ENCODE measurements at places on chromosomes 6 and 20.
A peak's percentile ranks its signal among the peaks of the same experiment; 100 is the strongest.

GRCh38 chr6:39791850-39792539 is at the start of gene DAAM2:
DAAM2 (plus strand) TSS chr6:39792376; CDS start chr6:39856303, 63,927 bp downstream.
- DNase-seq, result peak; percentile 94

- DNase-seq, result no peak
These were observed 26.0 kb upstream of the SCRT2 start for GRCh38 chr20:701401-702129.

- DNase-seq, result peak; percentile 54
These were observed 336 bp upstream of the LY6G5C start for GRCh38 chr6:31681135-31681671.

DNA sequence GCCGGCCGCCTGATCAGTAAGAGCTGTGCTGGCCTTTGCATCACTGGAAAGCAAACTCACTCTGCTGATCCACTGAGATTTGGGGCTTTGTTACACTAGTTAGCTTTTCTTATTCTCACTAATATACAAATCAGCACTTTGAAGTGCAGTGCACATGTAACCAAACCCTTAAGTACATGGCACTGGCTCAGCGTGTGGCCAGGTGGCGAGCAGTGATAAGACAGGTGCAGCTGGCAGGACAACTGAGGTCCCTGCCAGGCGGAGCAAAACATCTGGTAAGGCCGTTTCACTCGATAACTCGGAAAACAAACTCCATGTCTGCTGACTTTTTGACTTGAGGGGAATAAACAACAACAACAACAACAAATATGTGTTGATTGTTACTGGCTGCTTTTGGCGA is 11.0 kb downstream of the GFRA4 start:
- no peak for DNase-seq

GRCh38 chr6:167422934-167423333 is 98.0 kb downstream of the TTLL2 start:
- DNase-seq, result no peak

DNA sequence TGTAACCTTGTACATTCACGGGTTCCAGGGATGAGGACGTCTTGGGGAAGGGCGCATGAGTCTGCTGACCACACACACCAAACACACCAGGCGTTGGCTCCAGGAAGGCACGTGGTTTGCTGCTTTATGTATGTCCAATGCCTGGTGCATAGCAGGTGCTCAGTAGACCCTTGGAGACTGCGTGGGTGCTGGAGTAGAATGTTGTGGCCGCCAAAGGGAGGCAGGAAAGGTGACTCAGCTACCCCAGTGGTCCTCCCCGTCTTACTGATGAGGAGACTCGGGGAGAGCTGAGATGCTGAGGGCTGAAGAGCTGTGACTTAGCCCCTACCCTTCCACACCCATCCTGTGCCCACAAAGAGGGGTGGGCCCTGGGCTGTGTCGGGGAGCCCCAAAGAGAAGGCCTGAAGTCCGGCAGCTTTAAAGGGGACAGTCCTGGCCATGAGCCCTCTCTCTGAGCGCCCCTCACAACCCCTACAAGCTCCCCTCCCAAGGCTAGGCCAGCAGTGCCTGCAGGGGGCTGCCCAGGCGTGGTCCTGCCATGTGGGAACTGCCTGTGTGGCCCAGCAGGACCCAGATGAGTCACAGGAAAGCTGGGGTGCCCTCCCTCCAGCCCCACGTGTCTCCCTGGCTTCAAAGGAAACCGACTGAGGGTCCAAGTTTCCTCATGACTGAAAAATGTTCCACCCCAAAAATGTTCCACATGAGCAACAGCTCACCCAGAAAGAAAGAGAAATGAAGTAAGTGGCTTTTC is 28.0 kb upstream of the PTGIS start:
- DNase-seq, result no peak

DNA sequence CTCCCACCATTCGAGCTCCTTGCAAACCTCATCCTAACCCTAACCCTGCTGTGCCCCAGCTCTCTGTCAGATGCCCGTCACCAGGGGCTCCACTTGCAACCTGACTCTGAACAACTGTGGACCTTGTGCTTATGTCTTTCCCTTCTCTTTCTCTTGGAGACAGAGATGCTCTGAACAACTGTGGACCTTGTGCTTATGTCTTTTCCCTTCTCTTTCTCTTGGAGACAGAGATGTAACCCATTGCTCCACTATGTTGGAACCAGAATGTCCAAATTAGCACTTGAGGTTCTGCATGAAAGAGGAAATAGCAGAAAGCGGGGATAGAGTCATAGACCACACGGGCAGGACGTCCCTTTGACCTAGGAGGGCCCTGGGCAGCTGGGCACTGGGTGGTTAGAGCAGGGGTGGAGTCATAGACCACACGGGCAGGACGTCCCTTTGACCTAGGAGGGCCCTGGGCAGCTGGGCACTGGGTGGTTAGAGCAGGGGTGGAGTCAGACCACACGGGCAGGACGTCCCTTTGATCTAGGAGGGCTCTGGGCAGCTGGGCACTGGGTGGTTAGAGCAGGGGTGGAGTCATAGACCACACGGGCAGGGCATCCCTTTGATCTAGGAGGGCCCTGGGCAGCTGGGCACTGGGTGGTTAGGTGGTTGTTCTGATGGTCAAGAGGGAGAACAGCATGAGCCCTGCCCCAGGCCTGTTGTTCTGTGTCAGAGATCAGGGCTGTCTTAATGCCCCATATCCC is 22.2 kb downstream of the PCMTD2 start:
- DNase-seq, result no peak

- no peak for DNase-seq
These were observed 105.8 kb downstream of the JAG1 start for GRCh38 chr20:10568032-10568431.

- no peak for DNase-seq
These were observed 96.2 kb upstream of the MAP7 start for GRCh38 chr6:136646377-136646776.

DNA sequence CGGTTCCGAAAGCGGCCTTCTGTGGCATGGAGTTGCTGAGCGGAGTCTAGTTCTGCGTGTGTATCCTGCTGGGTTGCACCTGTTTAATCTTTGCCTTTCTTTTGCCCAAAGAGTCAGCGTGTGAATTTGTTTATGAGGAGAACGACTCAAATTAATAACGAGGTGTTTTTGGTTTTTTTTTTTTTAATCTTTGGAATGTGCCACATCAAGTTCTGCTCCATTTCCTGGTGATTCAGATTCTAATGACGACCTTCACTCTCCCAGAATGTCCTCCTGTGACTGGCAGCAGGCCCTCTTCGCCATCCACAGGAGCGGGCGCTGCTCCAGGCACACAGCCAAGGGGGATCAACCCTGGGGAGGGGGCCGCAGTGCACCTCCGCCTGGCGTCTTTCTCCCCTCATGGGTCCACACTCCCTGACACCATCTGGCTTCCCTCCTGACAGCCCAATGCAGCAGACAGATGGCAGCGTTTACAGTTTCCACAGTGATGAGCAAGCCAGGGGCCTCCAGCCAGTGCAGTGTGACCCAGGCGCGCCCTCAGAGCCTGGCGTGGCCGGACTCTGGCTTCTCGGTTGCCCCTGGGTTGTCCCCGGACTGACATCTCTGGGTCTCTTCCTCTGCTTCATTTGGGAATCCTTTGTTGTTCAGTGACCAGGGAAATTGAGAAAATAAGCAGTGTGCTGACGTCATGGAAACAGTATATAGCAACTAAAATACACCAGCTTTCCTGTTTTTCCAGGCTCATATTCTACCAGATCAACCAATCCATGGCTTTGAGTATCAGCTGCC is 27.5 kb upstream of the AFDN start:
- no peak for DNase-seq

- DNase-seq, result no peak
These were observed 116.5 kb downstream of the SAMD5 start for GRCh38 chr6:147624946-147625515.

DNA sequence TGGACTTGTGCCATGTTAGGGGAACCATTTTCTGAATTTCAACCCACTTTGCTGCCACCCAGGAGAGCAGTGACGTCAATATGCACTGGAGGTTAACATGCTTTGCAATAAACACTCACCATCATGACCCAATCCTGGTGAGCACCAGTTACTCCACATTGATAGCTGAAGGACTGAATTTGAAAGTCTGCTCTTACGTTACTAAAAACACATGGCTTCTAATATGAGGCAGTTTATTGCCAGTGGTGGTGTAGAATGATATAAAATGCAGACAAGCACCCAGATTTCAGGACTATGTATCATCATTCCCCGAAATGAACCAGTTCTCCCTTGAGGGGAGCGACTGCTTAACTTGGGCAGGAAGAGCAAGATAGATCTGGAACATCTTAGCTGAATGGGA is 23.8 kb downstream of the RFPL4B start:
- no peak for DNase-seq

DNA sequence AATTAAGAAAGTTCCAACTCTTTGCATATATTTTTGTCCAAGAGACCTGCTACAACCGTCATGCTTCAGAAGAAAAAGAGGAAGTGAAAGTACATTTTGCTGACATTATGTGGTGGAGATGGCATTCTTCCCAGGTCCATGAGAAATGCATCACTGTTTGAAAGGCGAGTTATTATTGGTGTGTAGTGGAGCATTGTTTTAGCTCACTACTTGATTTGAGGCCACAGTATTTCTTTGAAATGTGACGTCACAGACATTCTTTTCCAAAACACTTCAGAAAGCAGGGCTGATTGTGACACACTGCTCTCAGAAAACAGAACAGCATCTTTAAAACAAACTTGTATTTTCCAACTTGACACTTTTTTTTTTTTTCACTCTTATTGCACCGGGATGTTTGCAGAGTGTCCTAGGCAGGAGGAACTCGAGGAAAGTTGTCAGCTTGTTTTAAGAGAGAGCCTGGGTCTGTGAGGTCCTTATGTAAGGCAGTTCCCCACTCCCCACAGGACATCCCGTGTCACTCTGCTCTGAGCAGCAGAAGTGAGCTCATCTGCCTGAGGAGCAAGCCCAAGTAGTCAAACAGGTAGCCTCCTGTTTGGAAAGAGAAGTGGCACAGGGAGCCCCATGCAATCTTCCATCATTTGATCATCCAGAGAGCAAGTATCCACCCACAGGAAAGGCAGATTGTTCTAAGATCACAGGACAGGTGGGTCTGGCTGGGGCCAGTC is 1.1 kb downstream of the SPTLC3 start:
- DNase-seq, result no peak

GRCh38 chr6:86357877-86358276 is 579.5 kb upstream of the HTR1E start:
- DNase-seq, result no peak

GRCh38 chr6:156674197-156674596 is 103.0 kb upstream of the ARID1B start:
- DNase-seq, result no peak

- no peak for DNase-seq
These were observed 18.0 kb downstream of the AARS2 start for GRCh38 chr6:44294832-44295791.

- DNase-seq, result no peak
These were observed 13.9 kb downstream of the TMEM151B start for GRCh38 chr6:44284121-44284520.

- no peak for DNase-seq
These were observed 122.0 kb downstream of the GFRAL start for GRCh38 chr6:55449225-55449624.

- no peak for DNase-seq
These were observed 13.6 kb upstream of the CHD6 start for GRCh38 chr20:41631826-41632225.

DNA sequence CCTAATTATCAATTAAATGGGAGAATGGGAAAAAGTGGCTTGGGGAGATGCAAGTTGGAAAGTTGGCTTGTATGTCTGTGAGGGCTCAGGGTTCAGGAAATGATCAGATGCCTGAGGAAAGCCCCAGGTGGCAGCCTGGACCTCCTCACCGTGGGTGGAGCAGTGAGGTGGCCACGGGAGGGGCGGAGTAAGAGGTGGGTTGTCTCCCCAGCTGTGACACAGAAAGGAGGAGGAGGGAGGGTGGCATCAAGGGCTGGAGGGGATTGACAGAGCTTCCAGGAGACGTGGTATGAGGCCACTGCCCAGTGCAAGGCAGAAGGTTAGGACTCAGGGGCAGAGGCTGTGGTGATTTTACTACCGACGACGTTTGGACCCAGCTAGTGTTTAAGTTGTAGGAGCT is 672.2 kb downstream of the PRKN start:
- DNase-seq, result peak; percentile 3

- no peak for DNase-seq
These were observed 309.4 kb upstream of the MAN1A1 start for GRCh38 chr6:119658917-119659316.

DNA sequence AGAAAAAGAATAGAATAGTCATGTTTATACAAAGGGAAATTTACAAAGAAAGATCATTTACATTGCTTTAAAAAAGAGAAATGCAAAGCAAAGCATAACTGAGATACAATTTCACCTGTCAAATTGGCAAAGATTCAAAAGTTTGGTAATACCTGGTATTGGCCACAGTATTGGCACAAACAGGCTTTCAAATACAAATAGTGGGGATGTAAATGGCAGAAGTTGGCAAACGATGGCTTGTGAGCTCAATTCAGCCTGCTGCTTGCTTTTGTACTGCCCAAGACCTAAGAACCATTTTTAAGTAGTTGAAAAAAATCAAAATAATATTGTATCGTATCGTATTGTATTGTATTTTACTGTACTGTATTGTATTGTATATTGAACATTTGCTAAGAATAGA is 194.5 kb upstream of the JAG1 start:
- DNase-seq, result no peak

DNA sequence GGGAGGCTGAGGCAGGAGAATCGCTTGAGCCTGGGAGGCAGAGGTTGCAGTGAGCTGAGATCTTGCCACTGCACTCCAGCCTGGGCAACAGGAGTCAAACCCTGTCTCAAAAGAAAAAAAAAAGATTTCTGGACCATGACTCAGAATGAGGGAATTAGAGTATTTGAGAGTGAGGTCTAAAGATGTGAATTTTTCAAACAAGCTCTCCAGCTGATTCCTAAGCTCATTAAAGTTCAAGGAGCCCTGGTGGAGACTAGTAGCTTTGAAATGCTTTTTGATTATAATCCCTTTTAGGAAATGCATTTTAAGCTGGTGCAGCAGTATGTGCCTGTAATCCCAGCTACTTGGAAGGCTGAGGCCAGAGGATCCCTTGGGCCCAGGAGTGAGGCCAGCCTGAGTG is 21.8 kb upstream of the SRF start:
- no peak for DNase-seq

DNA sequence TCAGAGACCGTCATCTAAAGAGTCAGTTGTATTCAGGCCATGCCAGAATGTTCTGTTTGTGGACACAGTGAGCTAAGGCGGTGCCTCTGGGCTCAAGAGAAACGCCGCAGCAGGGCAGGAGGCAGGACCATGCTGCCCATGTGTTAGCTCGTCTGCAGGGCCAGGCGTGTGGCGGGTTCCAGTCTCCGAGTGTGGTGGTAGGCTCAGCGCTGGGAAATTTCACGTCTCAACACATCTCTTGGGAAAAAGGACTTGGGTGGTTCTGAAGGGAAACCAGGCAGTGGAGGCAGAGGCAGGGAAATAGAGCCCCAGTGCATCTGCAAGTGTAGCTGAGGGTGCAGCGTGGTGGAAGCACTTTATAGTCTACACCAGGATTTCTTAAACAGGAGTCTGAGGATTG is 56.9 kb upstream of the TAGAP start:
- DNase-seq, result no peak

DNA sequence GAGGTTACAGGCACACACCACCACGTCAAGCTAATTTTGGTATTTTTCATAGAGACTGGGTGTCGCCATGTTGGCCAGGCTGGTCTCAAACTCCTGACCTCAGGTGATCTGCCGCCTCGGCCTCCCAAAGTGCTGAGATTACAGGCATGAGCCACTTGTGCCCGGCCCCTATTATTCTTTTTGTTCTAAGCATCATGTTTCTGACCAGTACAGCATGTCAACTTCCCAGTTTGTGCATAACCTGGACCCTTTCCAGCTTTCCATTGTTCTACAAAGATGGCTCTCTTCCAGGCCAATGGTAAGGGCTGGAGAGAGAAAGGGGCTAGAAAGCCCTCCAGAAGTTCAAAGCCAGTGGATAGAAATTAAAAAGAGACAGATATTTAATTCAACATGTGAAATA is 91.3 kb upstream of the TNFAIP3 start:
- no peak for DNase-seq

- DNase-seq, result no peak
These were observed 670.8 kb downstream of the PRKN start for GRCh38 chr6:162056745-162057144.

Measured in upper lobe of left lung (tissue), 6 donors.